ENCODE measurements at places on chromosomes 7 and 10.

- no peak for DNase-seq
Observed at GRCh38 chr7:124059375-124059774, 26.5 kb upstream of the TMEM229A start.

DNA sequence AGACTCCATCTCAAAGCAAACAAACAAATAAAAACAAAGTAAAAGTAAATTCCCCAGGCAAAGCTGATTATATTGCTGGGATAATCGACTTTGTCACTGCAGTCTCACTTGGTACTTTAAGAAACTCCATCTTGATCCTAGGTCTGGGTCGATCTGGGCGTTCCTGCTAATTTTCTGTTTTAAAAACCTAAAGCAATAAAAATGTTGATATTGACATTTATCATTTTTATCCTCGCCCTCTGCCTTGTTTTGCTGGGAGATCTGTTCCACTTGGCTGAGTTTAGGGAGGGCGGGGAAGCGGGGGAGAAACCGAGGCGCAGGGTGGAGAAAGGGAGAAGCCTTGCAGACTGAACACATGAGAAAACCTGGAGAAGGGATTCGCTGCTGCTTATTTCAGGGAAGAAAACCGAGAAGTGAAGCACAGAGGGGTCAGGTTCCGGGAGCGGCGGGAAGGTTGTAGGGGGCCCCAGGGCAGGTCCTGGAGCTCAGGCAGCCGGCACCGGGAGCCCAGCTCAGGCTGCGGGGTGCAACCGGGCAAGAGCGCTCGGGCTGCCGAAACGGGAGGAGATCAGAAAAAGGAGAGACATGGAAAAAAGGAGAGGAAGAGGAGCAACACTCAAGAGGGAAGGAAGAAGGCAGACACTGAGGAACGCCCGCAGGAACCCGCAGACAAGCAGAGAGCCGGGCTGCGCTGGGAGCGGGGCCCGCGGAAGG is 27.3 kb upstream of the KMT2C start:
- DNase-seq = no peak

GRCh38 chr10:59829024-59829423 is 75.8 kb upstream of the MRLN start:
- DNase-seq = no peak

GRCh38 chr10:110305767-110306451 is 1.2 kb upstream of the SMNDC1 start:
- no peak for DNase-seq

- DNase-seq = no peak
Observed at GRCh38 chr7:29976673-29977415, 12.8 kb downstream of the SCRN1 start.

- no peak for DNase-seq
Observed at GRCh38 chr7:150388709-150389531, 9.8 kb downstream of the ZNF775 start.

- no peak for DNase-seq
Observed at GRCh38 chr10:35608328-35608672, 3.2 kb downstream of the GJD4 start.

DNA sequence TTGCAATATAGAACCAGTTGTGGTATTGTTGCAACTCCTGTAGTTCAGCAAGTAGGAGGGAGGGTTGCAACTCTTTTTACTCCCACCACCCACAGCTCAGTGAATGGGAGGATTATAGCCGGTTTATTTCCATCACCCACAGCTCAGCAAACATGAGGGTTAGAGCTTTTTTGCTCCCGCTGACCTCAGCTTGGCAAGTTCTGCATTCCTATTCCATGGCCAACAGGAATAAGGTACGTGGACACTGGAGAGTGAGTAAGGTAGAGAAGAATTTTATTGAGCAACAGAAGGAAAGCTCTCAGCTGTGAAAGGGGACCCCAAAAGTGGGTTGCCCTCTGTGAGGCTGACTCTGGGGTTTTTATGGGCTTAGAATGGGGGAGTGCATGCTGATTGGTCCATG is 167.1 kb upstream of the SMIM30 start:
- no peak for DNase-seq

GRCh38 chr10:122173337-122173736 is 97.8 kb upstream of the BTBD16 start:
- DNase-seq = no peak

DNA sequence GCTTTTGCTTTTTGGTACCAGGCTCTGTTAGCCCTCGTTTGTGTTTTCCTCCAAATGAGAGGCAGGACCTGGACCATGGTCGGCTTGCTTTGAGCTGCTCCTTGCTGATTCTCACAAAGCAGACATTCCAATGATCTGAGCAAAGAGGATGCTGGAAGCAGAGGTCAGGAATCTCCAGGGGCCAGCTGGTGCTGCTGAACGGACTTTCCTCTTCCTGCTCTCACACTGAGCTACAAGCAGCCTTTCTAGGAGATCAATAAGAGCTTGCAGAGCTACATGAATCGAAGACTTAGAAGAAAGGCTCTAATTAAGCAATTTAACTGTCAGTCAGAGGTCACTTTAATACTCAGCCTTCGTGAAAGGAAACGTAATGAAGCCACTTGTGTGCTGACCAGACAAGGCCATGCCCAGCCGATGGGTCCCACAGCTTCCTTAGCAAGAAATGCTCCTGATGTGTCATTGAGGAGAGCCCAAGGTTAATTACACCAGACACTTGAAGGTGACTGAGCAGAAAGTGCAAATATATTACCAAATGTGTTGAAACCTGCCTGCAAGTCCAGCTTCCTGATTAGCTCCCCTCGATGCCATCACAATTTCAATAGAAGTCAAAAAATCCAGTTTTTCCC is 151.3 kb upstream of the RSU1 start:
- DNase-seq = no peak

GRCh38 chr10:61628875-61629513 is 33.7 kb upstream of the CABCOCO1 start:
- no peak for DNase-seq

- no peak for DNase-seq
Observed at GRCh38 chr10:18240185-18240882, 100.1 kb downstream of the CACNB2 start.

- DNase-seq = no peak
Observed at GRCh38 chr7:72106405-72106804, 305.7 kb downstream of the CALN1 start.

DNA sequence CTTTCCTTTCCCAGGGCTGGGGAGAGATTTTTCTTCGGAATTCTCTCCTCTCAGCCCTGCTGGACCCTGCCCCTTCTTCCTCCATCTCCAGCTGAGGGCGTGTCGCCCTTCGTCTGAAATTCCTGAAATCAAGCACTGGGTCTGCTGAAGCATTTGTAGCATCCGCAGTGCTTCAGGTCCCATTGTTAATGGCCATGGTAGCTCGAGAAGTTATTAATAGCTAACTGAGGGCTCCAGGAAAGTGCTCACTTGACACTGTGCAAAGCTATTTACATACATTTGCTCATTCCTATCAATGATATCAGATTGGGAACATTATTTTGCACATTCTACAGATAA is 515 bp downstream of the FAM149B1 start:
- DNase-seq = no peak

DNA sequence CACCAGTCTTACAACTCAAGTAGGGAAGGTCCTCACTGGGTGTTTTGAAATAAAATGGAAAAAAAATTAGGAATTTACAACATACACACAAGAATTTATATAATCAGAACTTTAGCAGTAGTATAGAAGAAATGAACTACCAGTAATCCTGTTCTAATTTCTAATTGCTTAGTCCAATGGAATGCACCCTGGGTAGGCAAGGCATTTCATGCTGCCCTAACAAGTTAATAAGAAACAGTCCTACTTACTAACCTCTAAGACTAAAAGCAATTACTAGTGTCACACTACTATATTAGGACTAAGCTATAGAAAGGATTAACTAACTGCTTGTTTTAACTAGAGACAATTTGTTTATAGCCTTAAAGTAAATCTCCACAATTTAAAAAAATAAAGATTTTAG is 158.1 kb downstream of the BTAF1 start:
- no peak for DNase-seq

DNA sequence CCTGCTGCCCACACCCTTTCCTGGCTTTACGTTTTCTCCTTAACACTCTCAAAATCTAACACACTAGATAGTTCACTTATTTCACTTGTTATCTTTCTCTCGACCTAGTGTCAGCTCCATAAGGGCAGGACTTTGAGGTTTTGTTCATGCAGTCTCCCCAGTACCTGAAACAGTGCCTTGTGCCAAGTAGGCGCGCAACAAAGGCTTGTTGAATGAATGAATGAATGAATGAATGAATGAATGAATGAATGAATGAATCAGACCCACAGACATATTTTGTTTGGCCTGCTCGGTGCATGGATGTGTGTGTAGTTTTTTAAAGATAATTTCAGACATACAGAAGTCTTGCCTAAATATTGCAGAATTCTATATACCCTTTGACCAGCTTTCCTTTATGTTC is 6.2 kb downstream of the TYSND1 start:
- no peak for DNase-seq

DNA sequence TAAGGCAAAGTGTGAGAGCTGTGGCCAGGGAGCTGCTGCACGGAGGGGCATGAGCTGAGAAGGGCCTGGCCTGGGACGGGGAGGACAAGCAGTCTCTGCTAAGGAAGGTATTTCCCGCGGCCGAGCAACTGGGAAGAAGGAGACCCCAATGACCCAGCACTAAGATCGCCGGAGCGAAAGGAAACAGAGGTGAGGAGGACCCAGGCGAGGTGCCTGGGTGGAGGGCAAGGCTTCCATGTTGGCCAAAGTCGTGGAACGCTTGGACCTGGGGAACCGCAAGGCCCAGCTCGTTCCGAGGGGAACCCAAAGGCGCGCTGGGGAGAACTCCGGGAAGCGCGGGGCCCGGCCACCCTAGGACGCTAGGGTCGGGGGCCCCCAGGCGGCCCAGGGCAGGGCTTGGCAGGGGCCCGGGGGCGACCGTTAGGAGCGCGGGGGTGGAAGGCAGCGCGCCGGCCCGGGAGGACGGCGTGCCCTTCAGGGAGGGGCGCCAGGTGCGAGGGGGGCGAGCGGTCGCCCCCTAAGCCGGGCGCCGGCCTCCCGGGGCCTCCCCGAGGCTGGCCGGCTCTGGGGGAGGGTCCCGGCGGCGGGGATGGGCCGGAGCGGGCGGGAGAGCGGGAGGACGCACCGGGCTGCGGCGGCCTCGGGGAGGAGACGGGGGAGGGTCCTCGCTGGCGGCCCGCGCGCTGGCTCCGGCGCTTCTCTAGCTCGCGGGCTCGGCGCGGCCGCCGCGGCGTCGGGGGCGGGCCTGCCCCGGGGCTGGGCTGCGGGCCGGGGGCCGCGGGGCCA is 545 bp downstream of the GIGYF1 start:
- no peak for DNase-seq

All from CMK (cell line).